Hepatic stellate cell (primary cell): ENCODE measurements at places on chromosomes 6 and 20.
A peak's percentile ranks its signal among the peaks of the same experiment; 100 is the strongest.

DNA sequence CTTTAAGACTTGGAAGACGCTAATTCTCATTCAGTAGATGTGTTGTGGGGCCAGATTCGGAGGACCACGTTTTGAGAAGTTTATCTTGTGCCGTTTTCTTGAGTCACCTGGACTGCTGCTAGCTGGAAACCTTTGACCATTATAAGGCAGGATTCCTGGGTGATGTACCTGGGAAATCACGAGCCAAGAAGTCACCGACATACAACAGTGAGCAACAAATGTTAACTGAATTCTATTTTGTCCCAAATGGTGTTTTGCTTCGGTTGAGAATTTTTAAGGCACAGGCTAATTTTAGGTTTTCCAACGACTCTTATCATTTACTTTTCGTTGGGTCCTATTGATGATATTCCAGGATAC is 93.4 kb upstream of the BTN3A2 start:
- no peak for DNase-seq

DNA sequence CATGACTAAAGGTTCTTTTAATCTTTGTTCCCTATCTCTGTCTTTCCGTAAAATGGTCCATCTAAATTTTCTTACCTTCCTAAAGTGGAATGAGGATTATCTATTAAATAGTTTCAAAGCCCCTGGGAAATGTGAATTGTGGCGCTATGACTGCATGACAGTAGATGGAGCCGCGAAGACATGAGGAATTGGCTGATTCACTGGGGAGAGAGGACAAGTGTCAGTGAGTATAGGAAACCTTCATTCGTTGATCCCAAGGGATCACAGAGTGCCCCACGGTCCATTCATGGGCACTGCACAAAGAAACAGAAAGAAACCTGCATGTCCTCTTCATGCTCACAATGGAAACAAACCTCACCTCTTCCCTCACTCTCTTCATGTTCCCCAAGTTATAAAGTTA is 479.3 kb upstream of the BTBD3 start:
- no peak for DNase-seq

GRCh38 chr6:83215131-83216047 is 22.2 kb downstream of the RWDD2A start:
- peak; percentile 30 for DNase-seq

GRCh38 chr20:62550087-62550632 is 74.4 kb upstream of the GATA5 start:
- DNase-seq = no peak

GRCh38 chr6:169170583-169170955 is 83.1 kb downstream of the THBS2 start:
- DNase-seq = no peak

DNA sequence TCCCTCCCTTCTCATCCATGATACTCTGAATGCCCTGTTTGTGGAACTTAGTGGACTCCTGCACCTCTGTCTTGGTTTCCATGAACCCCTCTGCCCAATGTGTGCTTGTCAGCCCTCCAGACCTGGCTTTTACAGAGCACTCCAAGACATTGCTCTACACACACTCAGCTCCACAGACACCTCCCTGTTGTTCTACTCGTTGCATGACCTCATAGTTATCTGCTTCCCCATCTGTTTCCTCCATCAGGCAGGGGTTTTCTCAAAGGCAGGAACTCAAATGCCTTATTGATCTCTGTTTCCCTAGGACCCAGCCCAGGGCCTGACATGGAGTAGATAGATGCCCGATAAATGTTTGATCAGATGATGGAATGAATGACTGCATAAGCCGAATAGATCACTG is 13.3 kb downstream of the PLCG1 start:
- DNase-seq = no peak

- DNase-seq = no peak
These were observed 140.8 kb downstream of the ZFAND3 start for GRCh38 chr6:37960139-37960935.

GRCh38 chr6:106025655-106026054 is 60.5 kb upstream of the PRDM1 start:
- peak; percentile 36 for DNase-seq

GRCh38 chr20:17837179-17837578 is 131.4 kb downstream of the SNX5 start:
- DNase-seq = no peak

DNA sequence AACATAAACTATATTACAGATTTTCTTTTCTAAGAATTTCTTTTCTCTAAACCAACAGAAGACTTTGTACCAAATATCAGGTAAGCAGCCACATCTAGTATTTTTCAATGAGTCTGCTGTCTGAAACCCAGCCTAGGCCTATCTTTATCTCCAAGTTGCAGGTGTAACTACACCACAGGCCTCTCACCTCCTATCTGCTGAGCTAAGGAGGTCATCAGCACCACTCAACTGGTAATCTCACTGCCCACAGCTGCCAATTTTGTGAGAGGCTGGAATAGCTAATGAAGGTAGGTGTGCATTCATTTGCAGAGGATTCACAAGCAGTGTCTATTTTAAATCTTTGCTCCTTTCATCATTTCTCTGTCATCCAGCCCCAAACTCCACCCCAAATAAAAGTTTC is 584.8 kb downstream of the HDGFL1 start:
- no peak for DNase-seq

GRCh38 chr6:152300517-152300916 is 336.6 kb downstream of the SYNE1 start:
- DNase-seq = no peak

DNA sequence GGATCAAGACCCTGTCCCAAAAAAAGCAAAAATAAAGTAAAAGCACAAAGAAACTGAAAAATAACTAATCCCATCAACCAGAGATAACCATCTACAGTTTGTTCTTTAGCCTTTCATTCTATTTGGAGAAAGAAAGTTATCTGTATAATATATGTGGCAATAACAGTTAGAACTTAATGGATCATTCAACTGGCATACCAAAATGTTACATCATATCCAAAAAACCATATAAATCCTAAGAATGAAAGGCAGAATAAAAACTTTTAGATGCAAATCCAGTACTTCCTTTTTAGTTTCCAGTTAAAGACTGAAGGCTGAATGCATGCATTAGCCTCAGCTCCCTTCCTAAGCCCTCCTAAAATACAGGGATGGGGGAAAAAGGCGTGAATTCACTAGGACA is 25.2 kb downstream of the ILRUN start:
- DNase-seq = no peak

- DNase-seq = no peak
These were observed 49.9 kb upstream of the COL21A1 start for GRCh38 chr6:56297022-56297989.

DNA sequence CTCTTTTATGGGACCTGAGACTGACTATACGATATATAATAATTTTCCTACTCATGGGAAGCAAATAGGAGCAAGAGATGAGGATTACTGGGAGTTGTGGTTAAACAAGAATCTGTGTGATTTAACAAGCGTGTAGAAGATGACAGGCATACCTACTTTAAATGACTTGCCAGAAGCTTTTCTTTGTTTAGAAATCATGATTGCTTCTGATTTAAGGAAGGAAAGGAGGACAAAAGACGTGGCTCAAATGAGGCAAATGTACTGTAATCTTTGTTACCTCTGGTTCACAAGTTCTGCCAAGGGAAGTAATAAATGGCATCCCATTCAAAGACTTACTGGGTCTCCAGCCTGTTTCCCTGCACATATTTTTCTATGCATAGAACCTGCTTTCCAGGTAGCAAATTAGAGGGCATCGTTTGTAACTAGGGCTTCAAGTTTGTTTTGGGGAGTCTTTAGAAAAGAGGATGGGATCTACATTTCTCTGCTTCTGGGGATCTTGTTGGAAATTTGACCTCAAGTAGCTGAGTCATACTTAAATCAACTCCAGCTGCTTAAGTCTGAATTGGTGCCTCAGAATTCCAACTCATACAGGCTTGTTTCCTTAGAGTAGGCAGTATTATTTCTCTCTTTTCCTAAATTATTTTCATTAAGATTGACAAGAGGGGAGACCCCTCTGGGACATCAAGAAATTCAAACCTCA is 2.9 kb upstream of the TRMT11 start:
- DNase-seq = peak; percentile 37

DNA sequence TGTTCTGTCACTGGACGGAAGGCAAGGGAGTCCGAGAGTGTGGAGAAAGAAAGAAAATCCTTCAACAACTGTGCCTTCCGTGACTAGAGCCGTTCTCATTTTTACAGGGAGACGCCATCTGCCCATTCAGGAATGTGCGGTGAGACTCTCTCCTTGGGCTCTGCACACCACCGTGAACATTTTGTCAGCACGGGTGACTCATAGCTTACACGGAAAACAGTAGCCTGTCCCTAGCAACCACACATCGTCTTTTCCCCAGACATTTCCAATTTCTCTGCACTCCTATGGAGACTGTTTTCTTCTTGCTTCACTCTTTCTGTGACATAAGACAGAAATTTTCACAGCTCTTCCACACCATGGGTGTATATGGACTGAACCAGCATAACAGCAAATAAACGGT is 55.1 kb downstream of the TBXT start:
- peak; percentile 34 for DNase-seq

- DNase-seq = no peak
These were observed 23.5 kb downstream of the RUNX2 start for GRCh38 chr6:45351667-45352066.
